Uterine smooth muscle cell (primary cell): ENCODE measurements at places on chromosomes 1 and 21. TPM values are rescaled to one million over a fixed set of nuclear protein-coding genes. Genes with fewer than 3 reads are reported as not detected.

Gene OR4F16
- 0.11 TPM in 1 of 2 replicates, not detected in the other for total RNA-seq

Gene MAB21L3
- total RNA-seq, result 0.11 and 0.12 TPM in 2 replicates

Gene DMBX1
- not detected in 2 replicates for total RNA-seq

Gene RAP1GAP
- 0.44 and 1.2 TPM in 2 replicates for total RNA-seq

Gene RAB13
- total RNA-seq, result 70.1 and 78.1 TPM in 2 replicates

Gene CHIA
- not detected in 2 replicates for total RNA-seq

Gene ADAMTS1
- total RNA-seq, result 144 and 170 TPM in 2 replicates

Gene IL12RB2
- not detected in 2 replicates for total RNA-seq

Gene CCDC18
- 17.1 and 32.8 TPM in 2 replicates for total RNA-seq

Gene FCRL5
- total RNA-seq, result not detected in 2 replicates
